ENCODE measurements at places on chromosomes 3 and 15. TPM values are rescaled to one million over a fixed set of nuclear protein-coding genes. Genes with fewer than 3 reads are reported as not detected.

GRCh38 chr3:164550857-164551256 is 527.4 kb downstream of the SI start:
- no peaks in the 10 kb centered on the region for H3K4me1 ChIP-seq
- H3K36me3 ChIP-seq, result no peaks in the 10 kb centered on the region
- no peak for DNase-seq
- no peak overlapping the region for H3K4me3 ChIP-seq

DNA sequence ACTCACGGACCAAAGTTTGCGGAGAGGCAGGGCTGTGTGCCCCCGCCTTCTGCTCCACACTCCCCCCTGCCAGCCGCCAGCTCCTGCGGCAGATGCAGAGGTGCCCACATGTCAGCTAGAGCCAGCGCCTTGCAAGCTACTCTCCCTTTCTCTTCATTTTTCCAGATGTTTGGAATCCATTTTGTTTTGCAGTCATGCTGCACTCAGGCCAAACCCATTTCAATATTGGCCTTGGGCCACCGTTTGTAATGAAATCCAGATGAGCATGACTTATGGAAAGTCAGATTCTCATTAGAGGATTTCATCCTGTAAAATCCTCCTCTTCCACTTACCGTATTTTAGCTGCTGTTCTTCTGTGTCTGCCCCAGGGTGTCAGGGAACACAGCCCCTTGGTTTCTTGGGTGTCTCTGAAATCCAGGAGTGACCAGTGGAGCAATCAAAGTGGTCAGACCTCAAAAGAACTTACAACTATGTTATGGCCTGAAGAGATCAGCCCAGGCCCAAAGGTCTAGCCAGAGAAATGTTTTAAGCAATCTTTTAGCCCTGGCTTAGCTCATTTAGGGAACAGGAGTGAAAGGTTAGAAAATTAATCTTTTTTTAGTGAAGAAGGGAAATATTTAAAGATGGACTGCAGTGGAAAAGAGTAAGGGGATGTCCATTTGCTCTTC is 65.8 kb downstream of the AAGAB start:
- H3K4me1 ChIP-seq, result peaks cover 10% of the 10 kb centered on the region
- no peak overlapping the region for H3K4me3 ChIP-seq
- DNase-seq, result no peak
- no peaks in the 10 kb centered on the region for H3K27me3 ChIP-seq
- H3K36me3 ChIP-seq, result peaks cover 5% of the 10 kb centered on the region

- no peaks in the 10 kb centered on the region for H3K27me3 ChIP-seq
- no peak overlapping the region for H3K27ac ChIP-seq
- no peaks in the 10 kb centered on the region for H3K36me3 ChIP-seq
- DNase-seq, result no peak
- no peaks in the 10 kb centered on the region for H3K4me1 ChIP-seq
- no peak overlapping the region for H3K4me3 ChIP-seq
These were observed 20.9 kb downstream of the HACD3 start for GRCh38 chr15:65551183-65551582.

- DNase-seq, result no peak
- no peak overlapping the region for H3K27ac ChIP-seq
- H3K4me3 ChIP-seq, result no peak overlapping the region
- H3K36me3 ChIP-seq, result no peaks in the 10 kb centered on the region
These were observed 11.1 kb upstream of the PSTPIP1 start for GRCh38 chr15:76983590-76984375.

- H3K27me3 ChIP-seq, result no peaks in the 10 kb centered on the region
- H3K27ac ChIP-seq, result no peak overlapping the region
- no peaks in the 10 kb centered on the region for H3K4me1 ChIP-seq
- DNase-seq, result no peak
These were observed 70.2 kb downstream of the CLDN1 start for GRCh38 chr3:190252080-190252479.

DNA sequence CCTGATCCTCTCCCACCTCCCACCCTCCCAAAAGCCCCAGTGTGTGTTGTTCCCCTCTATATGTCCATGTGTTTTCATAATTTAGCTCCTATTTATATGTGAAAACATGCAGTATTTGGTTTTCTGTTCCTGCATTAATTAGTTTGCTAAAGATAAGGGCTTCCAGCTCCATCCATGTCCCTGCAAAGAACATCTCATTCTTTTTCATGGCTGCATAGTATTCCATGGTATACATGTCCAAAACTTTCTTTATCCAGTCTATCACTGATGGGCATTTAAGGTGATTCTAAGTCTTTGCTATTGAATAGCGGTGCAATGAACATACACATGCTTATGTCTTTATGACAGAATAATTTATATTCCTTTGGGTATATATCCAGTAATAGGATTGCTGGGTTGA is 53.4 kb downstream of the DCBLD2 start:
- no peaks in the 10 kb centered on the region for H3K36me3 ChIP-seq
- no peak overlapping the region for H3K27ac ChIP-seq
- no peaks in the 10 kb centered on the region for H3K4me1 ChIP-seq
- no peak overlapping the region for H3K4me3 ChIP-seq
- H3K27me3 ChIP-seq, result no peaks in the 10 kb centered on the region
- no peak for DNase-seq

The PP2D1 gene
- total RNA-seq, result not detected

All from Caco-2 (cell line).